ENCODE measurements at places on chromosomes 5 and 9. TPM values are rescaled to one million over a fixed set of nuclear protein-coding genes. Genes with fewer than 3 reads are reported as not detected.

IRX4 gene
- total RNA-seq: under 0.01 TPM

PCDHA11 gene
- total RNA-seq: under 0.01 TPM

TLR4 gene
- 8.9 TPM for total RNA-seq

ACOT12 gene
- 0.52 TPM for total RNA-seq

GABBR2 gene
- under 0.01 TPM for total RNA-seq

SCGB3A2 gene
- total RNA-seq: not detected

SHOC1 gene
- not detected for total RNA-seq

SLCO6A1 gene
- 0.52 TPM for total RNA-seq

SH3GL2 gene
- total RNA-seq: under 0.01 TPM

GOLGA2 gene
- total RNA-seq: 85.1 TPM

ALAD gene
- 8.4 TPM for total RNA-seq

SHC3 gene
- 0.52 TPM for total RNA-seq

C9orf50 gene
- not detected for total RNA-seq

PCDHB14 gene
- total RNA-seq: 4.2 TPM

PCDHGB6 gene
- 5.2 TPM for total RNA-seq

VCAN gene
- 254 TPM for total RNA-seq

SLC6A18 gene
- total RNA-seq: not detected

TAS2R1 gene
- total RNA-seq: not detected
